ENCODE measurements at places on chromosomes 2 and 18. TPM values are rescaled to one million over a fixed set of nuclear protein-coding genes. Genes with fewer than 3 reads are reported as not detected.

Gene MPP4
- polyA plus RNA-seq = not detected

Gene VIT
- polyA plus RNA-seq = 4.0 TPM

Gene COL5A2
- polyA plus RNA-seq = 5.5 TPM

Gene RBM45
- polyA plus RNA-seq = 6.8 TPM

Gene QPCT
- 1.8 TPM for polyA plus RNA-seq

Gene LOXL3
- polyA plus RNA-seq = 0.71 TPM

Gene SERTAD2
- 22.9 TPM for polyA plus RNA-seq

Measured in esophagus (tissue), 2 donors.